ENCODE measurements at places on chromosomes 5 and 9.

DNA sequence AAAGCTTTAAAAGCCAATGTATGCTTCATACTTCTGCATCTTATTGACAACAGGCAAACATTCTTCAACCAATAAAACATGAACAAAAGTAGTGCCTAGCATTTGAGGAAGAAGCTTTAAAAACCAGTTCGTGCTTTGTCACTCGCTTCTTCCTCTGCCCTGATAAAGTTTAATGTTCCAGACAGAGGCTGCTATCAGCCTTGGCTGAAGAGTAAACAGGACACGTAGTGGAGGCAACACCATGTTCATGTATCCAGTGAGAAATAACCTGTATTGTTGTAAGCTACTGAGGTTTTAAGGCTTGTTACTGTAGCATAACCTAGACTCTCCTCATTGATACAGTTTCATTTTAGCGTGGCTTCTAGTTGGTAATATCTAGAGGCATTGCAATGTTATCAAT, 3.2 kb upstream of the FUBP3 start:
- DNase-seq, result no peak

DNA sequence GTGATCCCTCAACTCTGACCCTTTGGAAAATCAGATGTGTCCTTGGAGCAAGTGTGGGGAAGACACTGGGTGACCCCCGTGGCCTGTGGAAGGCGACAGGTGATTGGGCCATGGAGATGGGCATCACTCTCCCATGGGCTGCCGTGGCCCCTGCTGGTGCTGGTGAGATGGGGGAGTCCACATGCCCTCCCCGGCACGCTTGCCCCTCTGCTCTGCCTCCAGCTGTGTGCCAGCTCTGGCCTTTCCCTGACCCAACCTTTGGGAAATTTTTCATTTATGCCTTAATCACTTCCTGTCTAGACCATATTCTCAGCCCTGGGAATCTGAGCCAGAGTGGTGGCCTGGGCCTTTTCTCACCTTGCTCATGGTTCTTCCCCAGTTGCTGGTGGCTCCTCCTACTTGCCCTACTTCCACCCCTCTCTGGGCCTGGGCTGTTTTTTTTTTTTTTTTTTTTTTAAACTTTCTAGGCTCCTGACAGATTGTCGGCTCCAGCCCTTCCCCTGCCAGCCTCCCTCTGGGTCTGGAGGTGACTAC, 56.6 kb downstream of the RGS3 start:
- no peak for DNase-seq

GRCh38 chr5:97096846-97097245, 45.6 kb downstream of the LIX1 start:
- no peak for DNase-seq

GRCh38 chr9:123724211-123724796, 205.6 kb downstream of the DENND1A start:
- no peak for DNase-seq

DNA sequence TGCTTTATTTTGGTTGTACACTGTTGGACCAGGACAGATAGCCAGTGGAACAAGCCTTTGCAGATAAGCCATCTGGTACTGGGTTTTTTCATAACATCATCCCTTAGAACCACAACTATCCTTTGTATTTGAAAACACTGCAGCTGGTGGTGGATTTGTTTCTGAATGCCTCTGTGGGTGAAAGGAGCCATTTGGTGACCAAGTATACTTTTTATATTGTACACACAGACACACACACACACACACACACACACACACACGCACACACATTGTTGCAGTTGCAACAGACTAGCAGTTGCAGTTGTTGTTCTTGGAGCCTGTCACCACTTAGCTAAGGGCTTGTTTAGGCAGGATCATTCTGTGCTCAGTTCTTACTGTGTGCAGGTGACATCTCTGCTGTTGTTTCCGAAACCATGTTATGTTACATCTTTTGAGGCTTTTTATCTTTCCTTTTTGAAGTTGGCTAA, 22.9 kb upstream of the CAVIN4 start:
- no peak for DNase-seq

GRCh38 chr9:4073371-4073770, 226.5 kb downstream of the GLIS3 start:
- no peak for DNase-seq

DNA sequence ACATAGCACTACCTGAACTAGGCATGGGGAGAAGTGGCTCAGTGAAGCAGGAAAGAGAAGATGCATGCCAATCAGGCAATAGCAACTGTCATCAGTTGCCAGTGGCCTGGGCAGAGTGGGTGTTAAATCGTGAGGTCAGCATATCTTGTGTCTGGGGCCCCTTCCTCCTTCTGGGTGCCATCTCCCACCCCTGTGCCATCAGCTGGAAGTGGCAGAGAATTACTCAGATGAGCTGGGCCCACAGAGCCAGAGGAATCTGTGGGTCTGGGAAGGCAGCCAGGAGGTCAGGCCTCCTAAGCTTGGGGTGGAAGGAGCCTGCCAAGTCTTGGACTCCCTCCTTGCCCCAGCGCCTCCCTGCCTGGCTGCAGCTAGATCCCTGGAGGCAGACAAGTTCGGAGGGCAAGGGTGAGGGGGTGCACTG, 66.5 kb downstream of the GALNT12 start:
- DNase-seq, result no peak

DNA sequence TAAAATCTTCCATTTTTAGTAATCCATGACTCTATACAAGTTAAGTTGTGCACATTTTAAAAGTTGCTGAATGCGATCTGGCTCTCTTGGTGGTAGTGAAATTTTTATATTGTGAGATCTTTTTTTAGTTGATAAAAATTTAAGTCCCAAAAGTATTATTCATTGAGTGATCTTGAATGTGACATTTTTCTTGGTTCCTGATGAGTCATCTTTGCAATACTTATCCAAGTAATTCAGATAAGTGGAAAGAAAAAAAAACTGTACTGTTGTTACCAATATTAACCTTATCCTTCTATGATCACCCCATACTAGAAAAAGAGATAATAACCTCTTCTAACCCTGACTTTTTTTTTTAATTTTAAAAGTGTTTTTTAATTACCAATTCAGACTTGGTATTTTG, 601.3 kb downstream of the PSAT1 start:
- DNase-seq, result no peak

- DNase-seq, result no peak
Observed at GRCh38 chr9:133493428-133493827, 14.5 kb upstream of the SLC2A6 start.

DNA sequence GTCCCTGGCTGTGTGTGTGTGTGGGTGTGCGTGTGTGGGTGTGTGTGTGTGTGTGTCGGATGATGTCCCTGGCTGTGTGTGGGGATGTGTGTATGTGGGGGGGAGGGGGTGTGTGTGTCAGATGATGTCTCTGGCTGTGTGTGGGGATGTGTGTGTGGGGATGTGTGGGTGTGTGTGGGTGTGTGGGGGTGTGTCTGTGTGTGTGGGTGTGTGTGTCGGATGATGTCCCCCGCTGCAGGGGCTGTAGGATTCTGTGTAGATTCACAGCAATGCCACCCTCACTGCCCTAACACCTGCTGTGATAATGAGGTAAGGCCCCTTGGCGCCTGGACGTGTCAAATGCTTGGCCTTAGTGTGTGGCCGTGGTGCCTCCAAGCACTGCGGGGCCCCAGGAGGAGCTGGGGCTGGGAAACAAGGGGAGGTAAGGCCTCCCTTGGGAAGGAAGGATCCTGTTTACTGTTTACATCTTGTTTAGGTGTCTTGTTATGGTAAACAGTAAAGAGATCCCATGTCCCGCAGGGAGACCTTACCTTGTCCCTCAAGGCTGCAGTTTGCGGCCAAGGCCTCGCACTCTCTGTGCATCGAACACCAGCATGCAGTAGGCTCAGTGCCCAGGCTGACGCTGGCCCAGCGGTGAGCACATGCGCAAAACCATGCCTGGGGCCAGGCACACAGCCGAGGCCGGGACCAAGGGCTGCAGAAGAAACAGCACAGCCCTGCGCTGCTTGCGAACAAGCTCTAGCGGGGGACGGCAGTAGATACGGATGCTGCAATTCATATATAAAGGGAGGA, 24.1 kb downstream of the AHRR start:
- DNase-seq, result no peak

GRCh38 chr5:170660531-170660930, 123.0 kb upstream of the GABRP start:
- no peak for DNase-seq

DNA sequence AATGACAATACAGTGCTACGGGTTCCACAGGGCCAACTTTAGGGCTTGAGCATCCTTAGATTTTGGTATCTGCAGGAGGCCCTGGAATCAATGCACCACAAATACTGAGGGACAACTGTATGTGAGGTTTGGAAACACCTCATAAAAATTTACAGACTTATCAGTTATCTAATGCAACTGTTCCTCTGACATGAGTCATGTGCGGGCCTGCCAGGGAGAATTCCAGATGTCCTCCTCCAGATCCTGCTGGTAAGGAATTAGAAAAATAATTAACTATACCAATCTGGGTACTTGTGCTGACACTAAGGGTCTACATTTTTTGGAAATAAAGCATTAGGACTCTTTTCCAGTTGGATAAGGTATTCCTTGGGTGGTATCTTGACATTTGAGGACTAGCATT, 333.3 kb downstream of the ARRDC3 start:
- no peak for DNase-seq

DNA sequence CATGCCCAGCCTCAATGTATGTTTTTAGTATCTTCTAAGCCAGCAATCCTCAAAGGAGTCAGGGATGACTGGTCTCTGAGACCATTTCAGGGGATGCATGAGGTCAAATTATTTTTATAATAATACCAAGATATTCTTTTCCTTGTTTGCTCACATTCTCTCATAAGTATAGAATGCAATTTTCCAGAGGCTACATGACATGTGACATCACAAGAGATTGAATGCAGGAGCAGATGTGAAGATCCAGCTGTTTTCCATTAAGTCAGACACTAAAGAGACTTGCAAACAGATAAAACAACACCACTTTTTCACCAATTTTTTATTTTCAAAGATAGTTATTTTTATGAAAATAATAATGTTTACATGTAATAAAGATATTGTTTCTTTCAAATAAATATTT, 22.0 kb upstream of the FREM1 start:
- no peak for DNase-seq

- no peak for DNase-seq
Observed at GRCh38 chr5:158163451-158164295, 304.7 kb upstream of the CLINT1 start.

DNA sequence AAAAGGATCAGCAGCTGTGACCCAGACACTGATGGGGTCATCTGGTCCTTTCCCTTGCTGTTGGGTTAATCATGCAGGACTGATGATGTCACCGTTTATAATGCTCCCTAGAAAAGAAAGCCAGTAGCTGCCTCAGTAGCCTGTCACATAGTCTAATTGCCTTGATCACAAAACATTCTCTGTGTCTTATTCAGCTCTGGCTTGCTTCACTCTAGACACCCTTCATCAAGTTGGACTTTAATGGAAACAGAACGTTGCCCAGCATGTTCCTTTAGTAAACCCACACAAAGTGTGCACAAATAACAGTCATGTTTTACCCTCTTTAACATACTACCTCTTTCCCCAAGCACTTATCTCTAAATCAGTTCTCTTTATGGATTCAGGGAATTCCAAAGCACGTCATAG, 170.8 kb downstream of the SGCD start:
- DNase-seq, result no peak

- DNase-seq, result no peak
Observed at GRCh38 chr9:7802666-7803065, 3.1 kb upstream of the DMAC1 start.

- no peak for DNase-seq
Observed at GRCh38 chr5:140733098-140733497, 32.9 kb downstream of the ZMAT2 start.

GRCh38 chr5:76755779-76756637, 40.1 kb downstream of the F2R start:
- no peak for DNase-seq

GRCh38 chr9:81312346-81312745, 377.0 kb downstream of the TLE1 start:
- DNase-seq, result no peak

- DNase-seq, result no peak
Observed at GRCh38 chr9:135228345-135228982, 141.0 kb downstream of the OLFM1 start.

DNA sequence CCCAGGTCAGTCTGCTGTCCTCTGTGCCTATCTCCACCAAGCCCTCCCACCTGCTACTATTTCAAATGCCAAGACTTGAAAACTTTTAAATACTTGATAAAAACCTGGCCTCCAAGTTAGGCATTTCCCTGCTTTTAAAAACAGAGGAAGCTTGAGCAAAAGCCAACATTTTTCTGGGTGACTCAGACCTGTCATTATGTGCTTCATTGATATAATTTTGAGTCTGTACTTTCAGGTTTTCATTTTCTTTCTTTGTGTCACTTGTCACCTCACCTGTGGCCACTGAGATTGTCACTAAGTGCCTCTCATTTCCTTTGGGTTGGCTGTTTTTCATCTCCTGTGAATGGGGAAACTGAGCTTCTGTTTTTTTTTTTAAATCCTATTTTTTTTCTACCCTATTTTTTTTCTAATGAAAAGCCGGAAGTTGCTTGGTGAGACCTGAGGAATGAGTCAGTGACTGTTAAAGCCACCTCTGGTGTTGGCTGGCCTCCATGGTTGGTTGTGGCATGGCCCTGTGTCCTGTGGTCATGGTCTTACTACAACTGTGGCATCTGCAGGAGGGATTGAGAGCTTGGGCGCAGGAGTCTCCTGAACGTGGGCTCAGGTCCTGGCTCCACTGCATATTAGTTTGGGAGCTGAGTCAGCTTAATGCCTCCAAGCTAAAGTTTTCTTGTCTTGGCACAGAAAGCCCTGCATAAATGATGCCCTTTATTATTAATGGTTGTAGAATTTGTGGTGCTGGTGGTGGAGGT, 56.7 kb downstream of the ARHGAP26 start:
- no peak for DNase-seq

DNA sequence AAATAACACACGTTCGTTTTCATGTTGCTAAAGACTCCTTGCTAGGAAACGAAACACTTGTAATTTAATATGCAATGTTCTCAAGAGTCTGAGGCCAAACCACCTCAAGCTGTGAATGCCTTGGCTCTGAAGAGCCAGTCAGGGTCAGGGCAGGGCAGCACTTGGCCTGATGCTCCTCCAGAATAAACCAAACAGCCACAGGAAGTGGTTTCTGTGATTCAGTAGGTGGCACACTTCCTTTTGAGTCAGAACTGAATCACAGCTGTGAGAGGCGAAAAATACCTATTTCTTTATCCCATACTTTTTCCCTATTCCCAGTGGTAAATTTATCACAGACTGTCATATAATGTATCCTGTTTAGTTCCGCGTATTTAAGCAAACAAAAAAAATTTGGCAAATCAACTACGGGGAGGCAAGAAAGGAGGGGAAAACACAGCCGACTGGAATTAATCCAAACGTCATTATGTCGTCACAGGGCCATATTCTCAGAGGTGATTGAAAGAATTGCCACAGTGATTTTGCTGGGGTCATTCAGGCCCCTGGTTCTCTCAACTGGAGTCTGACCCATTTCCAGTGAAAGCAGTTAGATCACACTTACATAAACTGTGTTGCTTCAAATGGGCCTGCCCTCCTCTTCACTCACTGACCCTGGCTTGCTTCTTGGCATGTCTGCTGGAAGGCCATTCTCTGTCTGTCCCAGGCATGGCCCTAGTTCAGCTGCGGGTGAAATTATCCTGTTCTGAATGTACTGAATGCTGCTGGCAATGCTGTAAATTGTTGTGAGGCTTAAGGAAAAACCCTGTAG, 71.2 kb downstream of the ARRDC3 start:
- DNase-seq, result peak; percentile 41
